ENCODE measurements at places on chromosomes 16 and 17.

DNA sequence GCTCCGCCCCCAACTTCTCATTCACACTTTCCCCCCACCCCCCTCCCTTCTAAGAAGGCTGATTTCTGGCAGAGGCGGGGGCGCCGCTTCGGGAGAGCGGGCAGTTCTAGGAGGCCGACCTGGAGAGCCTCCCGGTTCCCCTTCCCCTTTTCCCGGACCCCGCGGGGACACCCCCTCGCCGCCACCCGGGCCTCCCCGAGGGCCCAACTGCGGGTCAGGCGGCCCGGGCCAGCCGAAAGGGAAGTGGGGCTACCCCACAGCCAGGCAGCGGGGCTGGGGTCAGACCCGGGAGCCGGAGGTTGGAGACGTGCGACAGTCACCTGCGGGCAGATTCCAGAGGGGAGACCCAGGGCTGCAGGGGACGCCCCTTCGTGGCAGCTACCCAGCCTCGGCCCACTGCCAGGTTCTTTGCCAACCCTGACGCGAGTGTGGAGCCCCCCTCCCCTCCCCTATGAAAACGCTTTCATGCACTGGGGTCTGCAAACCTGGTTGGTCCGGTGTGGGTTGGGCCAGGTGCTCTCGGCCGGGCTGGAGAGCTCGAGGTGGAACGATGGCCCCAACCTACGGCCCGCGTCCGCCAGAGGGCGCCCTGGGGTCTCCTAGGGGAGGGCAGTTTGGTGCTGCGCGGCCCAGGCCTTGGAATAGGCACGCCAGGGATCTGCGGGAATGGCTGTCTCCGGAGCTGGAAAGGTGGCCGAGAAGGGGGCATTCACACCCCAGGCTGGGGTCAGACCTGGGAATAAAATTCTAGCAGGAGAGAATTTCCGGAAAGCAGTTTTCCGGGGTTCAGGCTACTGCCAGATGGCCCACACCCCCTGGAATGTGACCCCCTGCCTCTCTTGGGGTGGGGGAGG lies 721 bp upstream of the SOCS3 start:
- DNase-seq, result peak; percentile 86

DNA sequence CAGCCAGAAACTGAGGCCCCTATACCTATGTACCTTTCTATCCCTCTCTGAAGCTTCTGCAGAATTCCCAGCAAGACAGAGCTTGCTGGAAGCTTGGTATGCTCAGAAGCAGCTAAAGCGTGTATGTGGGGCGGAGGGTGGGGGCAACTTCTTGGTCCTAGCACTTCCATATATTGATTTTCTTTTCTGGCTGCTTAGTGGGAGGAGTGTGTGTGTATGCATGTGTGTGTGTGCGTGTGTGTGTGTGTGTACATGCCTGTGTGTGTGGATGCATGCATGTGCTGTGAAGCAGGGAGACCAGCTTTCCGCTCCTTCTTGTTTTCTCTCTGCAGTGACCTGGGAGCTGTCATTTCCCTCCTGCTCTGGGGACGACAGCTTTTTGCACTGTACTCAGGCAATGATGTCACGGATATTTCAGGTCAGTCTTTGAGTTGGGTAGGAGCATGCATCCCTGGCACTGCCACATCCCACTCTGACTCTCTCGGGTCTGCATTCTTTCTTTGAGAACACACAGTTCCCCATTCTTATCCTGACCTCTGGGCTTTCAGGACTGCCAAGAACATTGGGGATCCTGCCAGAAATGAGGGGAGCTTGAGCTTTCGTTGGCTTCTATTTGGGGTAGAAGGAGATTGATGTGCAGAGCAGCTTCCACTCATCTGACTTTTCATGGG lies 10.7 kb downstream of the HPR start:
- no peak for DNase-seq

DNA sequence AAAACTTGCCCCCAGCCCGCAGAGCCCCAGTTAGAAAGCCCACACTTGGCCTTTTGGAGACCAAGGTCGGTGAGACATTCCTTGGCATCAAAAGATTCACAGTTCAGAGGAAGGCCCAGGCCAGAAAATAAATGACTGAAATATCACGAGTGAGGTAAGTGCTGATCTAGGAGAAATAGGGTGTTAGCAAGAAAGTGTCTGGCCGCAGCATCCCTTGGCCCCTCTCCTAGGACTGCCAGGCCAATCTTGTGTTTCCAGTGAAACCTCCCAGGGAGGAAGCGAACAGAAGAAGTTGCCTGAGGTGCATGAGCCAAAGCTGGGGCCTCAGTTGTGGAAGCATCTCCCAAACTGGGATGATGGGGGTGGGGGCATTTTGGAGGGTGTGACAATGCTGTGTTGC lies 22.5 kb upstream of the NSMCE1 start:
- no peak for DNase-seq

DNA sequence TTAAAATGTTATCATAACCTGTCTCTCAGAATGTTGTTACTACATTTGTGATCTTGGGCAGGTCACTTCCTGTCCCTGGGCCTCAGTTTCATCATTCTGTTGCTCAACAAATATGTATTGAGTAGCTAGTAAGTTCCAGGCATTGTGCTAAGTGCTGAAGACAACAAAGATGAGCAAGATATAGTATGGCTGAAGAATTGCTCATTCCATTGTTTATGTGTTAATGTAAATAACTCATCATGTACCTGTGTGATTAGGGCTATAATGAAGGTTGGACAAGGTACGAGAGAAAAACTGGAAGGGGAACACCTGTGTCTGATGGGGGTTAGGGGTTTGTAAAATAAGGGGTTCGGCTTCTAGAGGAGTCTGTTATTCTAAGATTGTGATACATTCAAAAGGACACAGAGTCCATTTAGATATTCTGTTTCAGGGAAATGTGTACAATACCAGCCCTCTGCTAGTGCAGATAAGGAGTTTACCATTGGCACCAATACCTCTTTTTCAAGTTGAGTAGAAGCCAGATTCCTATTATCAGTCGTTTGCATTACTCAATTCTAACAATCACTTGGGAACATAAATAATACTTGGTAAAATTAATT lies 20.0 kb downstream of the TUBG1 start:
- DNase-seq, result no peak

GRCh38 chr17:746181-746580 lies 5.9 kb downstream of the GEMIN4 start:
- DNase-seq, result no peak

DNA sequence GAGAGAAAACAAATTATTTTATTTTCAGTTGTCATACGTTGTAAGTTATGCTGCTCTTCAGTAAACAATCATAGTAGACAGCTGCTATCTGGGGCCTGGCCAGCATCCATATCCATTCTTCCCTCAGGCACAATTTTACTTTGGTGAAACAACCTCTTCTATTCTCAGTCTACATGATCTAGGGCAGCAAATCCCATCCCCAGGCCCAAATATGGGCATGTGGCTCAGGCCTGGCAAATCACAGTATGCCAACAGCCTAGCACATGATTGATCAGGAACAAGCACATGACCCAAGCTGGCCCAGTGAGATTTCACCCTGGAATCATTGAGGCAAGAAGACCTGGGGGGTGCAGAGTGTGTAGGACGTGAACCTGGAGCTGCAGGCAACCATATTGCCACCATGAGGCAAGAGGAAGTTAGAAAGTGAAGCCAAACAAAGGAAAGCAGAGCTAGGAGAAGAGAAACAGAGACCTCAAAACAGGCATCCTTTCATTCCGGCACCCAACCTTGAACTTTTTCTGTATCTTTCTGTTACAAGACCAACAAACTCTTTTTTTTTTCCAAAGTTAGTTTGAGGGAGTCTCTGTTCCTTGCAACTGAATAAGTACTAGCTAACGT lies 10.3 kb upstream of the ABCC12 start:
- no peak for DNase-seq

- no peak for DNase-seq
Observed at GRCh38 chr16:68658341-68658973, 13.3 kb downstream of the CDH3 start.

DNA sequence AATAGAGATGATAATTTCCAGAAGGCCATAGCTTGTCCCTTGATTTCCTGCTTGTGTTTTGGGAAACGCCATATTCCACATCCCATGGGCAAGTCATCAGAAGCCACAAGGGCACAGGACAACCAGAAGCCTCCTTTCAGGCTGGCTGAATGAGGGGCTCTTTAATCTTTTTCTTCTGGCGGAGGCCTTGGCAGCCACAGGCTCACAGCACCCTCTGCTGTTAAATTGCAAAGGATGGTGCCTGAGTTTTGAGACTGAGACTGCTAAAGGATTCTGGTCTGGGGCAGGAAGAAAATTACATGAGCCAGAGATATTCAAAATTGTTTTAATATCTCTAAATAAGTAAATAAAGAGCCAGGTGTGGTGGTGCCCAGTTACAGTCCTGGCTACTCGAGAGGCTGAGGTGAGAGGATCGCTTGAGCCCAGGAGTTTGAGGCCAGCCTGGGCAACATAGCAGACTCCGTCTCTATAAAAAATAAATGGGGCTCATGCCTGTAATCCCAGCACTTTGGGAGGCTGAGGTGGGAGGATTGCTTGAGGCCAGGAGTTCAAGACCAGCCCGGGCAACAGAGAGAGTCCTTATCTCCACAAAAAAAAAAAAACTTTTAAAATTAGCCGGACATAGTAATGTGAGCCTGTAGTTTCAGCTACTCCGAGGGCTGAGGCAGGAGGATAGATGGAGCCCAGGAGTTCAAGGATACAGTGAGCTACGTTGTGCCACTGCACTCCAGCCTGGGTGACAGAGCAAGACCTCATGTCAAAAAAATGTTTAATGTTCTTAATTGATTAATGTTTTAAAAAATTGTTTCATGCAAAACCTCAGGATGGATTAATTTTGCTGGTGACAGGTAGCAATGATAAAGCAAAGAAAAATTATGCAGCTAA lies 26.3 kb downstream of the AARSD1 start:
- no peak for DNase-seq

GRCh38 chr17:81885454-81885853 lies 5.9 kb downstream of the ALYREF start:
- no peak for DNase-seq

- DNase-seq, result no peak
Observed at GRCh38 chr17:9577373-9577709, 899 bp downstream of the CFAP52 start.

- DNase-seq, result no peak
Observed at GRCh38 chr17:77054936-77055335, 85.8 kb upstream of the SEC14L1 start.

DNA sequence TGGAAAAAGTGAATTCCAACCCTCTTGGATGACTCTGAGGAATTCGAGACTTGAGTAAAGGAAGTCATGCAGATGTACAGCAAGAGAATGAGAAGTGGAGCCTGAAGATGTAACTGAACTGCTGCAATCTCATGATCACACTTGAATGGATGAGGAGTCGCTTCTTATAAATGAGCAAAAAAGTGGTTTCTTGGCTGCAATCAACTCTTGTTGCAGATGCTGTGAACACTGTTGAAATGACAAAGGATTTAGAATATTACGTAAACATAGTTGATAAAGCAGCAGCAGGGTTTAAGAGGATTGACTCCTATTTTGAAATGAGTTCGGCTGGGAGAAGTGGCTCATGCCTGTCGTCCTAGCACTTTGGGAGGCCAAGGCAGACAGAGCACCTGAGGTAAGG lies 25.5 kb downstream of the ASPA start:
- DNase-seq, result no peak

DNA sequence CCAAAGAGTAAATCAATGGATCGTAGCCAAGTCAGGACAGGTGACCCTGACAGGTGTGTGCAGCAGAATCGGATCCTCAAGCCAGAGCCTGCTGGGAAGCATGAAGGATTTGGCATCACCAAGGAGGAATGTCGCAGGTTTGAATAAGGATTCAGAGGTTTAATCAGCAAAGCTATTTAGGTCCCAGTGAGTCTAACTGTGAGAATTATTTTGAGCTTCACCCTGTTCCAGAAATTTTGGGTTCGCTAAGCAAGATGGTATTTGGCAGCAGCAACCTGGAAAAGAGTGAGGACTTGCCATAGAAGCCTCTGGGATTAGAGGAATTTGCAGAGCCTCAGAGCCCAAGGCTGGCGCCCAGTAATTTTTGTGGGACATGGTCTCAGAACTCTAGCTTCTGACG lies 173.0 kb downstream of the CCDC182 start:
- DNase-seq, result no peak

DNA sequence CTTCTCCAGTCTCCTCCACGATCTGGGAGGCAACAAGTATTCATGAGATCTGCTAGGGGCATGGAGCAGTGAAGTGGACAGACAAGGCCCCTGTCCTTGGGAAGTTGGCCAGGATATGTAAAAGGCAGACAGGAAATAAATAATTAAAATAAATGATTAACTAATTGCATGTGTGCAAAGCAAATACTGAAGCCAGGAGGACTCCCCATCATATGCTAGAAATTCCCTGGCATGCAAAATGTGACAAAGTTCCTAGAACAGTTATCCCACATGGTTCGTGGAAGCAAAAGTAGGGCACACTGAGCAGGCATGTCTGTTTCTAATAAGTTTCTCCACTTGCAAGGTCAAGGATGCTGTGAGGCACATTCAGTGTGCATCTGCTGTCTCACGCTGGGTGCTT lies 86.8 kb downstream of the CDYL2 start:
- no peak for DNase-seq

DNA sequence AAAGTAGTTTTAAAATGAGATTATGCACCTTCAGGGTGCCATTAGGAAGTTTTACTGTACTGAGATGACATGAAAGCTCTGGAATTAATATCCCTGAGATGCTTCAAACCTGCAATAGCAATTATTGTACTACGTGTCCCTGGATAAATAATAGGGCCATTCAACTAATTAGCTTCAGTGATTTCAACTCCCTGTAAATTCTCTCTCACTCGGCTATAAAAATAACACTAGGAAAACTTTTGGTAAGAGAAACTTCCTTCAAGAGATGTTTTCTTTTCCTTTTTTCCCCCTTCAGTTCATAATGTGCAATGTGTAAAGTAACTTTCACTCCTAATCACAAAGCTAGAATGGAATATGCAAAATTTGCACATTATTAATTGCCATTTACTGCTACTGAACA lies 146.4 kb downstream of the SNX11 start:
- DNase-seq, result no peak

DNA sequence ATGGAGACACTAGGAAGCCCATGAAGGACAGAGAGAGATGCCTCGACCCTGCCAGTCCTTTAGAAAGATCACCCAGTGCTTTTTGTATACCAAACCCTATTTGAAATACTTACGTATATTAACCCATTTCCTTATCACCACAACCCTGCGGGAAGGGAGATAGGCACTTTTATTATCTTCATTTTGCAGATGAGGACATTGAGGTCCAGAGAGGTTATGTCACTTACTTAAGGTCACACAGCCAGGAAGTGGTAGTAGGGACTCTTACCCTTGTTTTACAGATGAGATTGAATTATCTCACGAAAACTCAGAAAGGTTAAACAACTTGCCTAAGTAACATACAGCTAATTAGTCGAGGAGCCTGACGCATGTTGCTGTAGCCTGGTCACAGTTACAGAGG lies 38.2 kb downstream of the IL4R start:
- no peak for DNase-seq
